HepG2 (cell line): ENCODE measurements at places on chromosomes 6 and 20. TPM values are rescaled to one million over a fixed set of nuclear protein-coding genes. Genes with fewer than 3 reads are reported as not detected.
A peak's percentile ranks its signal among the peaks of the same experiment; 100 is the strongest.

DNA sequence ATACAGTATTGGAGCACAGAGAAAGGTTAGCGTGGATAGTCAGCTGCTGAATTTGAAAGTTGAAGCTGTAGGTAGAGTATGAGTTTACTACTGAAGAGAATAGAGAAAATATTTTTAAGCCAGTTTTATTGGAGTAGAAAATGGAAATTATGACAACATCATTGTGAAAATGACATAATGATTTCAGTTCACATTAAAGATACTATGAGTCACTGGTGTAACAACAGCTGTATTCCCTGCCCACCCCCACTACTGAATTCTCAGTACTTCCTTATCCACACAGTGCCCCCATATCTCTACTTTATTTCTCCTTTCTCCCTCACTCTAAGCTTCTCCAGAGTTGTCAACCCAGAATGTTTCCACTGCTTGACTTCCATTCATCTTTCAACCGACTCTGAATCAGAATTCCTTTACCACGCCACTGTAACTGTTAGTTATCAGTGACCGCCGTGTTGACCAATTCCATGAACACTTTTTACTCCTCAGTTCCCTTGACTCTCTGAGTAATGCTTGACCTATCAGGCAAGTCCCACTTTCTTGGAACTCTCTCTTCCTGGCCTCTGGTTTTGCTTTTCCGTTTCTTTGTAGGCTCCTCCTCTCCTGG, 139.6 kb downstream of the AIG1 start:
- no peak for DNase-seq
- H3K27me3 ChIP-seq: no peaks in the 10 kb centered on the region
- no peak overlapping the region for H3K27ac ChIP-seq
- peaks cover 7% of the 10 kb centered on the region; the same call in 1 of the 2 replicates for H3K4me1 ChIP-seq

DNA sequence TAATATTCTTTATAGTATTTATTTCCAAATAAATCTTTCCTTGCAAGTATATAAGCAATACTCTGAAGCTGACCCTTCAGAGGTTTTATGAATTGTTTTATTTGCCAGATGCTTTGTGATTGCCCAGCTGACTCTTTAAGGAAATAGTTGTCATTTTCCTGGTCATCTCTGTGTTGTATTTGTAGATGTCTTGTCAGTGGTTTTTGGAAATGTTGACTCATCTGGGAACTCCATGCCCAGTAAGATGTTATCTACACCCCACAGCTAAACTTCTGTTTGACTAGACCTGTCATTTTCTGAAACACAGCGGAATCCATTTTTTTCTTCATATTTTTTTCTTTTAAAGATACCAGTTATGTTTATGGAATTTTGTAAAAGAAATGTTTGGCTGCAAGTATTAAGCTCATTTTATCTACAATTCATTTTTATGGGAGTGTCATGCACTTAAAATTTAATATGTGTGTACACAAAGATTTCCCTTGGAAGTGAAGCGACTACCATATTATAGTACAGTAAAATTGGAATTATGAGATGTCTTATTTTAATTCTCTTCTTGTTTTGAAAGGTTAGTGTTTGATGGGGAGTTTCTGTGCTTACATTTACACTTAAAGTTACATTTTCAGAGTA, 491.0 kb downstream of the NKAIN2 start:
- H3K36me3 ChIP-seq: no peaks in the 10 kb centered on the region
- no peaks in the 10 kb centered on the region for H3K27me3 ChIP-seq
- no peaks in the 10 kb centered on the region for H3K4me1 ChIP-seq
- no peak overlapping the region for H3K27ac ChIP-seq
- DNase-seq: no peak

DNA sequence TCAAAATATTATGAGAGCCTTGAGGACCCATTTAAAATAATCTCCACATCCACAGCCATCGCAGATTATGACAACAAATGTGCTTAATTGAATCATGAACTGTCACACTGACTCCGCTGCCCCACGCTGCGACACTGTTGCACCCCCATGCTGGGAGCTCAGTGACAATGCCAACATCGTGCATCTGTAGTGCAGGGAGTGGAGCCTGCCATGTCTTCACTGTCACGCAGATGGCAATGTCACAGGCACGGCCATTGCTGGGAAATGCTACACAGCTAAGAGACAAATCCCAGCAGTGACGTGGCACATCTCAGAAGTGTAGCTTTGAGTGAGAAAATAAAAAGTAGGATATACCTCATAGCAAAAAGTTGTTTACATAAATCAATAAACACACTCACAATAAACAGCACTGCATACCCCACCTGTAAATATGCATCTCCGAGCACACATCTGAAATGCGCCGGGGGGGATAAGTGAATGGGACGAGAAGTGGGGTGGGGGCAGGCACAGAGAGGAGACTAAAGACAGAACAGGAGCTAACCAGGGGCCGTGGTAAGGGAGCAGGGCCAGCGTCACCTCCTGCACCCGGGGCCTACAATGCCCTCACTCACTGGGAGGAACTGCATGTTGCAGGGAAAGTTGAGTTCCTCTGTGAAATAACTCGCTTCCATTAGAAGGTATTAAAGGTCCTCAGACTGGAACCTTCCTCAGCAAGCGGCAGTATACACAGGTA, 349.9 kb downstream of the THBS2 start:
- no peaks in the 10 kb centered on the region for H3K4me1 ChIP-seq
- H3K27me3 ChIP-seq: peaks cover 35% of the 10 kb centered on the region; the same call in 2 of the 3 replicates
- no peak overlapping the region for H3K27ac ChIP-seq
- no peak overlapping the region for H3K4me3 ChIP-seq
- no peak for DNase-seq

DNA sequence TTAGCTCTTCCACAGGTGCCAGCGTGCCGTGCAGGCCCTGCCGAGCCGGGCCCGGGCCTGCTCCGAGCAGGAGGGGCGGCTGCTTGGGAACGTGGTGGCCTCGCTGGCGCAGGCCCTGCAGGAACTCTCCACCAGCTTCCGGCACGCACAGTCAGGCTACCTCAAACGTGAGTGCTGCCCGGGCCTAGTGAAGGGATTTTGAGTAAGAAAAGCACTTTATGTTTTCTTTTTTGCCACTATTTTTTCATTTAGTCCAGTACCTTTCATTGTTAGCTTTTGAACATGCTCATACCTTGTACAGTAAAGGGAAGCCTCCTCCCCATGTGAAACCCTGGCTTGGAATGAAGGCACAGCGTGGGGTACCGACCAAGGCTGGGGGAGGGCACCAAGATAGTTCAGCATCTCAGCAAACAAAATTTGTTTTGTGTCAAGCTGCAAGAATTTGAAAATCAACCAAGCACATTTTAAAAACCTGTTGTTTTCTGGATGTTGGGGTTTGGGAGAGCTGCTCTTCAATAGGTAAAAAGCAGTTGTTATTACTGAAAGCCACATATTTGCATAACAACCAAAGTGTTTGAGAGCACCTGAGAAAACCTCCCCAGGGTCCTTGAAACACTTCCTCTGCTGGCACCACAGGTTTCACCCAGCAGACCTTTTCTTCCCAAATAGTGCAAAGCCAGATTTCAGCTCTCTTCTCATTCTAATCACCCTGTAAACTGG, 18.4 kb downstream of the STX16 start:
- no peaks in the 10 kb centered on the region for H3K4me1 ChIP-seq
- no peak overlapping the region for H3K4me3 ChIP-seq
- DNase-seq: no peak
- peaks cover 71% of the 10 kb centered on the region for H3K36me3 ChIP-seq

- DNase-seq: no peak
- H3K27ac ChIP-seq: no peak overlapping the region
- H3K27me3 ChIP-seq: no peaks in the 10 kb centered on the region
- H3K36me3 ChIP-seq: no peaks in the 10 kb centered on the region
- H3K4me1 ChIP-seq: no peaks in the 10 kb centered on the region
These were observed 239.5 kb downstream of the SLC24A3 start for GRCh38 chr20:19451923-19452295.

DNA sequence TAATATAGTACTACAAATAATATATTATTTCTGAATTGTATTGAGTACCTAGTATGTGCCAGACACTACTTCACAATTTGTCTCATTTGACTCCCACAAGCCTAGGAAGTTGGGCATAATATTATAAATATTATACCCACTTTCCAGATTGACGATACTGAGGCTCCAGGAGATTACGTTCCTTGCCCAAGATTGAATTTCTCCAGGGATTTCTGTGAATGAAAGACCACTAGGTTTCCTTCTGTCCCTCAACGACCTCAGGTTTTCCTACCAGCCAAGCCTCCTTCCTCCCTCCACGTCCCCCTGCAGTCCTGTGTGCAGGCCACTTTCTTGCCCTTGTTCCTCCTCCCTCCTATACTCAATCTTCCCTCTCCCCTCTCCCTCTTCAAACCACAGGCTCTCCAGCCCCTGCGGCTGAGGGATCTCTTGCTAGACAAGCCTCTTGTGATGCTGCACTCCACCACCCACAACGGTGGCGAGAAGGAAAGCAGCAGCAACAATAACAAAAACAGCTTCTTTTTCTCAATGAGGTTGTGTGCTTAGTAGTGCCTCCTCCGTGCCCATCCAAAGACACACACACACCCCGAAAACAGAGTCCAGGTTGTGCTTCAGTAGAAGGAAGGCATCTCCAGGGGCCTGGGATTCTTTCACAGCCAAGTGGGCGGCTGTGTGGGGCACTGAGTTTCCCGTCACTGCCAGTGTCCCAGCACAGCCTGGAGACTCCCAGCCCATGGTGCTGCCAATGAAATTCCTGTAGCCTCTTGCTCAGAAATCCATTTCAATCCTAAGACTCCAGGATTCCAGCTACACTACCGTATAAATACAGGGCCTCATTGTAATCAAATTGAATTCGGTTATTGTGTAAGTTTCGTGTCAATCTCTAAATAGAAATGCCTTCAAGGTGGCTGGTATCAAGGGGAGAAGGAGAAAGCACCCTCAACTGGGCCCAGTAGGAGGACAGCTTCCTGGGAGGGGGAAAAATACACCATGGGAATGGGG, 94.4 kb downstream of the NCR2 start:
- H3K4me3 ChIP-seq: no peak overlapping the region
- no peaks in the 10 kb centered on the region for H3K36me3 ChIP-seq
- no peak for DNase-seq
- no peak overlapping the region for H3K27ac ChIP-seq
- H3K27me3 ChIP-seq: peaks cover 3% of the 10 kb centered on the region; the same call in 1 of the 2 replicates

DNA sequence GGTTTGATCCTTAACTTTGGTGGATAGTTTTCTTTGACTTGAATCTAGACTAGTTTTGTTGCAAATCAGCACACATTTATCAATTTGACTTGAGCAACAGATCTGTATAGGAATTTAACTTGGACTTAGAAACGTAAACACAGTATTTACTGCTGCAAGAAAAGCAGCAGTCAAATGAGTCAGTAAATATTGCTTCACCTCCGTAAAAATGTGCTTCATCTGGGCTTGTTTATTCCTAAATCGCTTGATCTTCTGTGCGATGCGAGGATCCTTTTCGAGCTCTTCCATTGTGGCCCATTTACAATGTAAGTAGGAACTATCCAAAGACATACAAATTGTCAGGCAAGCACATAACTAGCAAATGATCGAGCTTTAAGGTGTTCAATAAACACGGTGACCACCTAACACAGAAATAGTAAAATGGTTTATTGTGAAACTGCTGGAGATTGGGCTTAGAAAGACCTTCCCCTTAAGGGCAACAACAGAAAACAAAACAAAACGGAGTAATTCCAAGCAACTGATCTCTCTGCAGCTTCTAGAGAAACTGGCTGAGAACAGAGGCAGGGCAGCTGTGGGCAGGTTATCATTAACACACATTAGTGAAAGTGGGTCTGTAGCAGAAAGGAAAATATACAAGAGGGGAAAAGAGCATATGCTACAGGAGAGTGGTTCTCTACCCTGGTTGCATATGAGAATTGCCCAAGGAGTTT, 120.8 kb downstream of the CHD6 start:
- H3K27me3 ChIP-seq: no peaks in the 10 kb centered on the region
- H3K27ac ChIP-seq: peak overlapping the region; percentile 62
- H3K36me3 ChIP-seq: peaks cover 10% of the 10 kb centered on the region
- peak; percentile 93 for DNase-seq

GRCh38 chr6:47729457-47729856, 31.1 kb downstream of the ADGRF4 start:
- no peak for DNase-seq
- no peaks in the 10 kb centered on the region for H3K36me3 ChIP-seq
- H3K4me1 ChIP-seq: no peaks in the 10 kb centered on the region
- no peak overlapping the region for H3K27ac ChIP-seq
- no peak overlapping the region for H3K4me3 ChIP-seq

DNA sequence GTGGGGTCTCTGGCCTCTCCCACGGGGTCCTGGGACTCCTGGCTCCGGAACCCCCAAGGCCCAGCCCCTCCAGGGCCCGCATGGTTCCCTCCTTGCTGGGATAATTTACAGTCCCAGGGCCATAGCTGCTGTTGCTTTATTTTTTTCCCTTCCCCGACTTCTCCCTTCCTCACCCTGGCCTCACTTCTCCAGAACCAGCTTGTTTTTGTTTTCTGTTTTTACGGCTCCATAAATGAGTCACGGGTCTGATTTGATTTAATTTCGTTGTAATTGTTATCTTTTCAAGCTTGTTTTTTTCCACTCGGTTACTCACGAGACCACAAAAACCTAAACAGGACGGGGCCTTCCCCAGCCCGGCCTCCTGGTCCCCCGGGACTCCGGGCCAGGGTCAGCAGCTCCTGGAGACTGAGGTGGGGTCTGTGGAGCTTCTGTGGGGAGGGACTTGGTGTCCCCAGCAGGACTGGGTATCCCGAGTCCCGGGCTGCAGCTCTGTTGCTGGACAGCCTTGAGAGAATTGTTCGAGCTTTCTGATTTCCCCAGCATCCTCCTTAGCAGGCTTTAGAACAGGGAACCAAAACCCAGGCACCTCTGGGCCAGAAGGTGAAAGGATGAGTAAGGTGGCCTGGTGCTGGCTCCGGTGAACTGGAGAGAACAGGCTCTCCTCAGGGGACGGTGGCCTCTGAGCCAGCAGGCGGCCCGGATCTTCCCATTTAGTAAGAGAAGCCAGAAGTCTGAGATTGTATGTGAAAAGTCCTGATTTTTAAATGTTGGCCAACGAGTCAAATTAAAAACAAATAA, 94.9 kb downstream of the CEBPB start:
- no peak for DNase-seq
- H3K27ac ChIP-seq: no peak overlapping the region
- no peaks in the 10 kb centered on the region for H3K36me3 ChIP-seq
- peaks cover 66% of the 10 kb centered on the region for H3K4me1 ChIP-seq
- H3K27me3 ChIP-seq: no peaks in the 10 kb centered on the region

DNA sequence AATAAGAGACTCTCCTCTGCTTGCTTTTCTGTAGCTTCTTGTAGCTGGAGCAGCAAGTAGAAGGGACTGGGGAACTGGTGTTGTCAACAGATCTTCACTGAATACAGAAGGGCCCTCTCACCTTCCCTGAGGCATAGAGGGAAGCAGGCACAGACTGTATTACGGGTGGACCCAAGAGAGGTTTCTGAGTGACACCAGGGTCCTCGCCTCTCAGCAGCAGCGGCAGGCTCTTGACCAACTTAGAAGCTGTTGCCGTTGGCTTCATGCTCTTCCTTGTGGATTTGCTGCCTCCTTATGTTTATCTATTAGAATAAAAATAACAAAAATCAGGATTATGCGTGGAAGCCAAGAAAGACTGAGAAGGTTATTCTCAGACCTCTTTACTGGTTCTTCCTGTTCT, 31.7 kb downstream of the GFRA4 start:
- no peak for DNase-seq
- peaks cover 15% of the 10 kb centered on the region; the same call in 2 of the 3 replicates for H3K36me3 ChIP-seq
- no peak overlapping the region for H3K27ac ChIP-seq
- H3K27me3 ChIP-seq: no peaks in the 10 kb centered on the region
- H3K4me1 ChIP-seq: peaks cover 38% of the 10 kb centered on the region

The PCMTD2 gene
- 66.3 and 76.9 TPM in 2 replicates for polyA plus RNA-seq

The GGTLC1 gene
- polyA plus RNA-seq: not detected in 2 replicates

The ARG1 gene
- polyA plus RNA-seq: 11.2 TPM in 2 replicates

The TCF19 gene
- polyA plus RNA-seq: 4.2 and 4.9 TPM in 2 replicates

The SOX18 gene
- polyA plus RNA-seq: 1.6 and 2.0 TPM in 2 replicates

The MAK gene
- polyA plus RNA-seq: 0.01 TPM in 1 of 2 replicates, not detected in the other
